ENCODE measurements at places on chromosomes 2 and 18.

- DNase-seq: no peak
Observed at GRCh38 chr2:135186054-135186453, 134.0 kb downstream of the RAB3GAP1 start.

GRCh38 chr2:8457092-8457481 lies 224.8 kb upstream of the ID2 start:
- DNase-seq: no peak

DNA sequence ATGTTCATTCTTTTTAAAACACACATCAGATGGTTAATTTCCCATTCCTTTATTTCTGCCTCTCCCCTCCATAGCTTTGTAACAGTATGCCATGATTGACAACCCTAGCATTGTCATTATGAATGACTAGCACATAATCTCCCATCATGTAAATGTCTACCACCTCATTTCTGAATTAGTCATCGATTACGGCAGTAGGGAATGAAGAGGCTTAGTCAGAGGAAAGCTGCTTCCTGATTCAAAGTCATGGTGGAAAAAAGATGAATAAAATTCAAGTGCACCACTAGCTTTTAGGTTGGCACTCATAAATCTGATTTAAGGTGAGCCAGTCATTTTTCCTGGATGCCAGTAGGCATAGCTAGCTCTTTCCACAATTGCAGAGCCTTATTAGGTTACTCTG lies 19.1 kb upstream of the ACMSD start:
- DNase-seq: no peak

DNA sequence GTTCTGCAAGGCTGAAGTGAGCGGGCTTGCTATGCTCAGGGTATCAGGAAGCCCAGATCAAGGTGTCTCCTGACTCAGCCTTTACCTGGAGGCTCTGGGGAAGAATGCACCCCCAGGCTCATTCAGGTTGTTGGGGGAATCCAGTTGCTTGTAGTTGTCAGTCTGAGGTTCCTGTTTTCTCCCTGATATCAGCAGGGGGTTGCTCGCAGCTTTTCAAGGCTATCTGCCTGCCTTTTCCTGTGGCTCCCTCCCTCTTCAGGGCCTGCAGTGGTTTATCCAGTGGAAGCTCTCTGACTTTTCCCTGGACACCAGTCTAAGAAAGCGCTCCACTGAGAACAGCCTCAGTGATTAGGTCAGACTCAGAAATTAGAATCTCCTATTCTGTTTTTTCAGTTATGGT lies 116.6 kb downstream of the PTPRM start:
- peak; percentile 29 for DNase-seq

DNA sequence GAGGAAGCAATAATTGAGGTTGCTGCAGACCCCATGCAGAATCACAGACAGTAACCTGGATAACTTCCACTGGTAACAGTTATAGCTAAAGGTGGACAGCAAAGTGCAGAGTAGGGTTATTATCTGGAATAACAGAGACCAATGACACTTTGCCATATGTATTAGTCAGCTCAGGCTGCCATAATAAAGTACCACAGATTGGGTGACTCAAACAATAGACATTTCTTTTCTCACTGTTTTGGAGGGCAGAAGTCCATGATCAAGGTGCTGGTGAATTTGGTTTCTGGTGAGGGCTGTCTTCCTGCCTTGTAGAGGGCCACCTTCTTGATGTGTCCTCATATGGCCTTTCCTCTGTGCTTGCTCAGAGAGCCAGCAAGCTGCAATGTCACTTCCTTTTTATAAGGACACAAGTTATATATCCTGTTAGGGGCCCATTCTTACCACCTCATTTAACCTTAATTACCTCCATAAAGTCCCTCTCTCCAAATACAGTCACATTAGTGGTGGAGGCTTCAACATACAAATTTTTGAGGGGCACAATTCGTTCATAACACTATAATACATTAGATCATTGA lies 191.0 kb upstream of the LRP1B start:
- no peak for DNase-seq

GRCh38 chr2:224325941-224326340 lies 76.0 kb downstream of the FAM124B start:
- DNase-seq: no peak

GRCh38 chr2:224645722-224646121 lies 60.6 kb upstream of the CUL3 start:
- no peak for DNase-seq

- DNase-seq: no peak
Observed at GRCh38 chr18:36094431-36094830, 27.1 kb upstream of the RPRD1A start.

GRCh38 chr2:129755786-129756185 lies 223.7 kb upstream of the RAB6C start:
- DNase-seq: no peak

DNA sequence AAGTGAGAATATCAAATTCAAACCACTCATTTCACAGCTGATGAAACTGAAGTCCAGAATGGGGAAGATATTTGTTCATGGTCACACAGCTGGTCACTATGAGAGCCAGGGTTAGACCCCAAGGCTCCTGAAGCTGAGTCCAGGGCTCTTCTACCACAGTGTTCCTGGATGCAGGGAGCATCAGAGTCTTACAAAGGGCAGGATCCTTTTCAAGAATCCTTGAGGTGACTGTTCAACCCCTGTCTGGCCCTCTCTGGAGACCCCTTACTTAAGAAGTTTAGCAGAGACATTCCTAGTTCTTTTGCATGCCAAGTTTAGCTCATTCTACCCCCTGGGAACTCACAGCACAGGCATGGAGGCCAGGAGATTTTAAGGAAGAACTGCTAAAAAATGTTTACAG lies 15.7 kb downstream of the PROKR1 start:
- DNase-seq: no peak

- DNase-seq: no peak
Observed at GRCh38 chr18:11953113-11953512, 28.2 kb upstream of the IMPA2 start.

GRCh38 chr2:166673986-166674385 lies 179.9 kb upstream of the SCN7A start:
- DNase-seq: no peak

GRCh38 chr2:103859238-103859637 lies 994.7 kb upstream of the POU3F3 start:
- no peak for DNase-seq

- no peak for DNase-seq
Observed at GRCh38 chr2:60000686-60001085, 552.8 kb downstream of the BCL11A start.

- DNase-seq: no peak
Observed at GRCh38 chr2:64975232-64975821, 13.9 kb upstream of the SLC1A4 start.

DNA sequence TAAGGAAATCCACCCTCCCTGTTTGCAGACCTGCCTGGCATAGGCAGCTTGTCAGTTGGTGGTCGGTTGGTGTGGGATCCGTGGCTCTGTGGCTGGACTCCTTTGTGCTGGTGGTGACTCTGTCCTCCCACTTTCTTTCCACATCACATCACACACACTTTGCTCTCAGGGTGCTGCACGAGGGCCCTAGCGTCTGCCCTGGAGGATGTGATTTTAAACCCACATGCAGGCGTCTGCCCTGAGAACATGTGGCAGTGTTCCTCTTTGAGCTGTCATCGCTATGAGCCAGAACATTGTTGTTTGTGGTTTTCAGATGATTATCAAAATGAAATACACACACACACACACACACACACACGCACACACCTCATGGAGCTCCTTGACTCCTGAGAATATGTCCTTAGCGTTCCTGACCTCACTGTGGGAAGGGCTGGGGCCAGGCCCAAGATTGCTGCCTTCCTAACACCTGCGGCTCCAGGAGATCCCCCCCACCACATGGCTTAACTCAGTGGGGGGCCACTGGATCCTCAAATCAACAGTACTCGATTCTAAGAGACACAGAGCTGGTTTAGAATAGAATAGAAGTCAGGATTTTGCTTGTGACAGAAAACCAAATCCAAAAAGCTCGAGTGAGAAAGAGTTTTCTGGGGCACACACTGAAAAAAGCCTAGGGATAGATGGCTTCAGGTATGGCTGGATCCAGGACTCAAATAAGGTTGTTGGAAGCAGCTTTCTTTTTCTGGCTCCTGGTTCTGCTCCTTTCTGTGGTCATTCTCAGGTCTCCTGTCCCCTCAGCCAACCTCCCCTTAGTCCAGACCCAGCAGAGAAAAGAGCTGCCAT lies 54.8 kb downstream of the RTP5 start:
- no peak for DNase-seq

DNA sequence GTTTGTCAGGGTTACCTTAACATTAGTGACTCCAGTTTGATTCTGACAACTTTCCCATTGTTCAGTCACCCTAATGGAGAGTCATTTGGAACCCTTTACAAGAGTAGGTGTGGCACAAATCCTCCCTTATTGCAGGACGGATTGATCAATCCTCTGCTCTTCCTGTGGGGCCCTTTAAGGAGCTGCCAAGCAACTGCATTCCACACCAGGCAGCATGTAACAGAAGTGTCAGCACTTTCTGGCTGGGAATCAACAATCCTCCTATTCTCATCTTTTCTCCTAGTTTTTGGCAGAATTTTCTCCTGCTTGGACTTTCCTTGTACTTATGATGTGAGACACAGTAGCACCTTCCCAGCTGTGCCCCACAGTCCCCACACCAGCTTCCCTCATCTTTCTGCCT lies 177.8 kb downstream of the ST6GAL2 start:
- DNase-seq: no peak

GRCh38 chr2:27448381-27448780 lies 6.2 kb downstream of the KRTCAP3 start:
- DNase-seq: no peak

DNA sequence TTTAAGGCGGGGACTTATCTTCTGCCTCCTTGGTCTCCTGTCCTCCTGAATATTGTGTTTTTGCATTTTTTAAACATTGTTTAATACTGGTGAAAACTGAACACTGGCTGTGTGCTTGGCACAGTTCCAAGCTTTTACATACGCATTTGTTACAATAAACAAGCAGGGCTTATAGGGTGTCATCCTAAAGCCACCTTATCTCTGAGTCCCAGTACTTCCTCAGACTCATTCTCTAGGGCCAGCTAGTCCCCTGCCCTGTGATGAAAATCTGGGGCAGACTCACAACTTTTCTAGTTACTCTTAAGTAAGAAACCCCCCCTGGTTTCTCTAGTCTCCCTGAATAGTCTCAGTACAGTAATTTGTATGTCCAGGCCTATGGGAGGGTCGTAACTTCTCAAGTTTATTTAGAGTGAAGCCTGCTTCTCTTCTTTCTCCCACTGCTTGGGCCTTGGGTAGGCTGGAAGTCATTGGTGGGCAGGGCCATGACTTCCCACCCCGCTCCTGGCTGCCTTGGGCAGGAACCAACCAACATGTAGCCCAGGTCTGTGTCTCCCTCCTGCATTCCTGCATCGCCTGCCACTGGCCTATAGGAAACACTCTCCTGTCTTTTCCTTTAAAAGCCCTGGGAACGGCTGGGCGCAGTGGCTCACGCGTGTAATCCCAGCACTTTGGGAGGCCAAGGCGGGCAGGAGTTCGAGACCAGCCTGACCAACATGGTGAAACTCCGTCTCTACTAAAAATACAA lies 7.7 kb upstream of the KCNE4 start:
- no peak for DNase-seq

- no peak for DNase-seq
Observed at GRCh38 chr18:54529444-54529843, 61.6 kb upstream of the DYNAP start.

GRCh38 chr2:235535423-235536130 lies 41.7 kb downstream of the AGAP1 start:
- DNase-seq: no peak

- DNase-seq: no peak
Observed at GRCh38 chr18:23703057-23703986, 14.1 kb downstream of the LAMA3 start.

DNA sequence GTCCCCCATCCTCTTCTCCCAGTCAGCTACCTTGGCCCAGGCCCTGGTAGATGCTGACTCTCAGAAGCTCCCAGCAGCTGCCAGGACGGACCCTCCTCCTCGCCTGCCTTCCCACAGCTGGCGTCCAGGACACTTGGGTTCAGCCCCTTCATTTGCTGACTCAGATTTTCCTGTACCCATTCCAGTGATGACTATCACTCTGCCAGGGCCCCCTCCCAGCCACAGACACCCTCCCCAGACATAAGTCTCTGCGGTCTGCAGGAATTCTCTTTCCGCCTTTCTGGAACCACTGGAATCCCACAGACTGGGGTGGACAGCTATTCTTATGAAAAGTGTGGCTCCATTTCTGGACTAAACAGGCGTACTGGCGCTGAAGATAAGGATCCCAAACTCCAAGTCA lies 260.3 kb upstream of the EPAS1 start:
- DNase-seq: no peak

DNA sequence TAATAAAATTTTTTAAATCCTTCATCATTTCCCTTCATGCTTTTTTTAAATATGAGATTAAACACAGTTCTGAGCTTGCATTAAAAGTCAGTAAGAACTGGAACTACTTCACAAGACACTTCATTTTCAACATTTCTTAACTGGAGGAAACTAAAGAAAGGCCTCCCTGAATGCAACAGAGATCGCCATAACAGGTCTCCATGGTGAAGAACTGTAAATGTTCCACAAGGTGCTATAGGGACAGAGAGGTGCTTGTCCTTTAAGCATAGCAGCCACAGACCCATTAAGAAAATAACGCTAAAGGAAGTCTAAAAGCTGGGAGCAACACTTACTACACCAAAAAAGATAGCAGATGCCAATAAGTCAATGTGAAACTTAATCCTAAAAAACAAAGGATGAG lies 8.5 kb downstream of the STAM2 start:
- DNase-seq: no peak

DNA sequence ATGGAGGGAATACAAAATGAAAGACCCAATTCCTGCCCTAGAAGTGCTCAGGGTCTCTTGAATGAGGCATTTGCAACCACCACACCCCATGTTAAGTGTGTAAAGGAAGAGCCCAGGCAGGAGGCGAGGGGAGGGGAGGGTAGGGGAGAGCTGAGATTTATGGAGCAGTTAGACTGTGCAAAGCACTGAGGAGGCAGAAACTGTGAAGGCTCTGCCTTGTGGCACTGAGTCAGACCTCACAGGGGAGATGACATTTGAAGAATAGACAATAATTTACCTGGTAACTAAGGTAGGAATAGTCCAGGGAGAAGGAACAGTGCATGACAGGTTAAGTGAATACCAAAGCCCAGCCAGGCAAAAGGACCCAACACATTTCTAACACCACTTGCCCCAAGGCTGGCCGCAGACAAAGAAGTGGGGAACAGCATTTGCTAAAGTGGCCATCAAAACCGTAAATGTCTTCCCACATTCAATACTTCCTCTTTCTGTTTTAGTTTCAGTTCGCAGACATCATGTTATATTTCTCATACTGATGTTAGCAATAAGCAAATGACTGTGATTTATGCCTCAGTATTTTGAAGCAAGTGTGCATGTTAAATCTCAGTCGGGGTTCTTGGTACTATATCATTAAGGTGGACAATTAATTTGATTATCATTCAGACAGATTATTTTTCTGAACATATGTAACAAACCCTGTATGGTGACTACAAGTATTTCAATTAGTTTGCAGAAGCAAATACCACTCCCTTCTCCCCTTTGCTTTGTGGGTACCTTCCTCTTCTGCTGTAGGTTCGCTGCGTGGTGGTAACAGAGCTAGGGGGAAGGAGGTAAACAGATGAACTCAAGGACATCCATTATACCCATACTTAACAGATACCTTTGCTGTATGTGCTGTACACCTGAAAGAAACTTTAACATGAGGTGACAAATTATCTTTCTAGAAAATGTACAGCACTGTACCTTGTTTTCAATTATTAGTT lies 27.5 kb downstream of the CDH20 start:
- no peak for DNase-seq
